ENCODE measurements at places on chromosomes 7 and 10. TPM values are rescaled to one million over a fixed set of nuclear protein-coding genes. Genes with fewer than 3 reads are reported as not detected.

The GBF1 gene
- total RNA-seq = 73.4 TPM

The NDUFB8 gene
- 153 TPM for total RNA-seq

The FAM25A gene
- total RNA-seq = not detected

The PKD1L1 gene
- 0.47 TPM for total RNA-seq

The ANK3 gene
- 152 TPM for total RNA-seq

The OR13A1 gene
- not detected for total RNA-seq

The KAT6B gene
- total RNA-seq = 45.4 TPM

The RABGEF1 gene
- total RNA-seq = 24.2 TPM

The OR6V1 gene
- not detected for total RNA-seq

The LIPM gene
- total RNA-seq = not detected

The CELF2 gene
- total RNA-seq = 48.7 TPM

The HILPDA gene
- total RNA-seq = 9.0 TPM

The SAMD8 gene
- total RNA-seq = 19.8 TPM
